ENCODE measurements at places on chromosomes 7 and 10. TPM values are rescaled to one million over a fixed set of nuclear protein-coding genes. Genes with fewer than 3 reads are reported as not detected.

INHBA gene
- 0.21 TPM for total RNA-seq

CPED1 gene
- total RNA-seq: not detected

PCLO gene
- total RNA-seq: 1.1 TPM

GJD4 gene
- total RNA-seq: not detected

PNLIPRP1 gene
- total RNA-seq: not detected

SPDYE18 gene
- total RNA-seq: 0.15 TPM

CAV1 gene
- 718 TPM for total RNA-seq

ANKRD2 gene
- total RNA-seq: 7.4 TPM

EN2 gene
- 0.90 TPM for total RNA-seq

ELN gene
- total RNA-seq: 0.12 TPM

ASAH2 gene
- total RNA-seq: 2.8 TPM

RASA4 gene
- 2.4 TPM for total RNA-seq

SFTPA1 gene
- not detected for total RNA-seq
